ENCODE measurements at places on chromosomes 12 and 14.

- no peak for DNase-seq
These were observed 6.1 kb upstream of the FAIM2 start for GRCh38 chr12:49909826-49910225.

GRCh38 chr12:81077686-81078441 lies at the start of gene ACSS3:
ACSS3 (plus strand) TSS chr12:81078079; CDS start chr12:81078121, 42 bp downstream.
- peak; percentile 15 for DNase-seq

- DNase-seq: no peak
These were observed 425.6 kb downstream of the NRXN3 start for GRCh38 chr14:78595797-78596196.

- no peak for DNase-seq
These were observed 46.3 kb upstream of the CATSPERB start for GRCh38 chr14:91778217-91778616.

DNA sequence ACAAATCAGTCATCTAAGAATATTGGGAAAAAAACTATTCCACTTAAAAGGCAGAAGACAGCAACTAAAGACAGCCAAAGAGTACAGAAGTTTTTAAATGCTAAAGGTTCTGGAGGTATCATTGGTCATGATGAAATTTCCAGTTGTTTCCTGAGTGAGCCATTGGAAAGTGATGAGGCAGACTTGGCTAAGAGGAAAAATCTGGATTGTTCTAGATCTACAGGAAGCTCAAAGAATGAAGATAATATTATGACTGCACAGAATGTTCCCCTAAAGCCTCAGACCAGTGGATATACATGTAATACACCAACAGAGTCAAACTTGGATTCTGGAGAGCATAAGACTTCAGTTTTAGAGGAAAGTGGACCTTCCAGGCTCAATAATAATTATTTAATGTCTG lies 22.8 kb downstream of the GALNT4 start:
- no peak for DNase-seq

GRCh38 chr14:73467800-73468199 lies 9.5 kb upstream of the NUMB start:
- no peak for DNase-seq
